Hematopoietic multipotent progenitor cell treated with erythropoietin and hydrocortisone succinate and interleukin-3 and kit ligand, for 15 days (in vitro differentiated cells): ENCODE measurements at places on chromosomes 5 and 9.

- DNase-seq: no peak
These were observed 303.2 kb upstream of the GRAMD2B start for GRCh38 chr5:126119887-126120442.

- no peak for DNase-seq
These were observed 491.5 kb upstream of the TUSC1 start for GRCh38 chr9:26169708-26170107.

GRCh38 chr9:127033789-127034188, 88.6 kb downstream of the ANGPTL2 start:
- no peak for DNase-seq

DNA sequence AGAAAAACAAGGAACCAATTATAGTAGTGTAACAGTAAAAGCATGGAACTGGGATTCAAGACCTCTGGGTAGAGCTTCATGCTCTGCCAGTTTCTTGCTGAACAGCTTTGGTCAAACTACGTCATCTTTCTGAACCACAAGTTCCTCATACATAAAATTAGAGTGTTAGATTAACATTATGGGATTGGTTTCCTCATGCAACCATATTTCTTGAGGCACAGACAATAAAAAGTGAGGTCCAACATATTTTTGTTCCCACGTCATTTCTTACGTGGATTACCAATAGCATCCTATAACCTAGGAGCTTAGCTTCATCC, 354.8 kb downstream of the TMEM232 start:
- DNase-seq: no peak

GRCh38 chr5:149712439-149713147, 17.5 kb upstream of the PPARGC1B start:
- DNase-seq: no peak

- DNase-seq: no peak
These were observed 540.2 kb downstream of the CSNK1G3 start for GRCh38 chr5:124052201-124052600.

DNA sequence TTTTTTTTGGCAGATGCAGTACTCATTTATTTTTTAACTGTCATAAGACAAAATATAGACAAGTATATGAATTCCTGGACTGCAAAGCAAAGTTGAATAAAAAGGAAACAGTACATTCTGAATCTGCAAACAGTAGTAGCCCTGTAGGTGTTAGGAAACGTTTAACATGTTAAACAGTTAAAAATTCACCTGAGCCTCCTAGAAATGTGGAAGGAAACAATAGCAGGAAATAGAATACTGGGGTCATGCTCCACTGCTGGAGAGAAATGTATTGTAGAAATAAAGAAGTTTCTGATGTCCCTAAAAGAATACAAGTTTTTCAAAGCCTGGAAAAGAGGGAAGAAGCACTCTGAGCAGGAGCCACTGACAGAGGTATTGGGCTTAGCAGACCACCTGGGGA, 866.0 kb downstream of the PTPRD start:
- DNase-seq: no peak

GRCh38 chr9:26391036-26391435, 501.6 kb downstream of the CAAP1 start:
- DNase-seq: no peak

- no peak for DNase-seq
These were observed 28.4 kb downstream of the SV2C start for GRCh38 chr5:76111477-76112174.

- no peak for DNase-seq
These were observed 86.1 kb upstream of the LRRTM2 start for GRCh38 chr5:138961221-138961620.

DNA sequence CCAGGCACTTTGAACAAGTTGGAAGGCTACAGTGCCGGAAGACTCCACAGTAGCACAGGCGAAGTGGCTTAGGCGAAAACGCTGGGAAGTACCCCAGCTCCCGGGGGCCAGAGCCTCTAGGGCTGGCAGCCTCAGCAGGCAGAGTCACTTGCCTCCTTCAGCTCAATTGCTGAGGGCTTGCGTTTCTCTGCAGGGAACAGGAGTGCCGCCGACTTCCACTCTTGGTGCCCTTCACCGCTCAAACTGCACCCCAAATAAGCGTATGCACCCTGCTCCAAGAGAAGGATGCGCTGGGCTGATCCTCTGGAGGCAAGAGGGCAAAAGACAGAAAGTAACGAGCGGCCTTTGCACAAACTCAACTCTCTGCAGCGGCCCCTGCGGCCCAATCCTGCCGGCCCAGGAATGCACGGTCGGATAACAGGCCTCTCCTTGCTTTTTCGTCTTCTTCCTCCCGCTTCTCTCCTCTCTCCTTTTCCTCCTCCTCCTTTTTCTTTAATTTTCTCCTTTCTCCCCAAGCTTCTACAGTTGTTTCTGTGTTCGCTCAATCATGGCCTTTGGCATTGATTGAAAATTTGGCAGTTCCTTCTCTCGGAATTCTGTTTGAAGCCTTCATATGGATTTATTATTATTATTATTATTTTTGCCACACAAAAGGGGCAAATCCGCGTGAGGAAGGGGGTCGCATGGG, 1.1 kb upstream of the S1PR3 start:
- DNase-seq: no peak

GRCh38 chr5:150778088-150778516, 455 bp upstream of the SMIM3 start:
- DNase-seq: no peak

DNA sequence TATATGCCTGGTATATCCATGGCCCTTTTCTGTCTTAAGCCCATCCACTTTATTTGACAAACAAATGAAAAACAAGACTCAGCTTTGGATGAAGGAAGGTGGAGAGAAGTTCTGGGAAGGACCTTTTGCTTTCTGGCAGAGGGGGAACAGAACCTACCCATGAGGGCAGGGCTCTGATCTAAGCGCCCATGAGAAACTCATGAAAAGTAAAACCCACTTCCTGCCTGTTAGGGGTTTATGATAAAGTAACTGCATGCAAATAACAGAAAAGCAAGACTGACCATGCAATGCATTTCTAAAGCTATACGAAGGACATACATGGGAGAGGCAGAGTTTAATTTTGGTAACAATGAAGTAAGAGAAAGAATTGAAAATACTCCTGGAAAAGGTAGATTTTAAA, 181.9 kb upstream of the ADRA1B start:
- DNase-seq: no peak

- DNase-seq: no peak
These were observed 95.3 kb downstream of the PRELID2 start for GRCh38 chr5:145739843-145740242.

DNA sequence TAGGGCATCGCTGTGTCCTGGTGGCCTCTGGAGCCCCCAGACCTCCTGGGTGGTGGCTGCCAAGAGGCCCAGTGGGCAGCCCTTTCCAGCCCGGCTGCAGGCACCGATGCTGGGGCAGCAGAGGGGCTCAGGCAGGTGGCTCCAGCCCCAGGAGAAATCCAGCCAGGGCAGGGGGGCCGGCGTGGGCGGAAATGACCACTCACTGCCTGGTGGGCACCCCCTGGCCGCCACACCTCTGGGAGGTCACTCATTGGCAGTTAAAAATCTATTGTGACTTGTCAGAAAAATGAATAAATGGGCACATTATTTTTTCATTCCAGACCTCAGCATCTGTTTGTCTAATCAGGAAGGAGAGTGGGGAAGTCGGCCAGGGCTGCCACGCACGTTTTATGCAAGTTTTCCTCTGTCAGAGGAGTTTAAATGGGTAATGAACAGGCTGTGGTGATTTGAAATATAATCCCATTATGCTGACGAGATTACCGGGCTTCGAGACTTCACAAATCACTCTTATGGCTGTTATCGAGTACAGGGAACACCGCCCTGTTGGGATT, 171.9 kb downstream of the GAPVD1 start:
- DNase-seq: no peak

DNA sequence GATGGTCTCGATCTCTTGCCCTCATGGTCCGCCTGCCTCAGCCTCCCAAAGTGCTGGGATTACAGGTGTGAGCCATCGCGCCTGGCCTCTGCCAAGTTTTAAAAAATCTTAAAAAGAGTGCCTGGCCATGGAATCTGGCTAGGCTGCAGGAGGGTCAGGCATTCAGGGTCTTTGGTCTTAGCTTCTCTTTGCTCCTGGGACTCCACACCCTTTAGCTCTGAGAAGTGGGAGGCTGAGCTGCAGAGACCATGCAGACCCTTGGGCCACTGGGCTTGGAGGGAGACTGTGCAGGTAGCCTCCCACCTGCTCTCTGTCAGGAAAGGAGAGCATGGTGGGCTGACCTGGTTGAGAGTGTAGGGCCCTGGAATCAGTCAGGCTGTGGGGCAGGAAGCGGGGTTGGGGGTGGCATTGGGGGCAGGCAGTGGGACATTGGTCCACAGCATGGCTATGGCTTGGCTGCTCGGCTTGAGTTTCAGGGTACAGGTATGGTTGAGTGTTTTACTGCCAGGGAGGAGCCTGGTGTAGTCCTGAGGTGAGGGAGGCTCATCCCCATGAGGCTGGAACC, 20.8 kb downstream of the PHF2 start:
- DNase-seq: no peak

- no peak for DNase-seq
These were observed 12.2 kb downstream of the AKNA start for GRCh38 chr9:114375386-114376175.

GRCh38 chr5:93909356-93909755, 168.0 kb upstream of the POU5F2 start:
- no peak for DNase-seq

DNA sequence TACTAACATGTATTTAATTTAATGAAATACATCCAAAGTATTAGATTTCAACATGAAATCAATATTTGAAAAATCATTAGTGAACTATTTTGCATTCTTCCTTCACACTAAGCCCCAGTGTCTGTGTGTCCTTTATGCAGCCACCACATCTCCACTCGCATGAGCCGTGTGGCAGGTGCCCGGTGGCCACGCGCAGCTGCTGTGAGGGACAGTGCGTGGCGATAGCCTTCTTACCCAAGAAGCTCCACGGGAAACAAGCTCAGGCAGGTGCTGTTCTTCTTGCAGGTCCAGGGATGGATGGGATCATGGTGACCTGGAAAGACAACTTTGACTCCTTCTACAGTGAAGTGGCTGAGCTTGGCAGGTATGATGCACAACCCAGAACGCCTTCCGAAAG, 79.3 kb upstream of the OTULINL start:
- no peak for DNase-seq

DNA sequence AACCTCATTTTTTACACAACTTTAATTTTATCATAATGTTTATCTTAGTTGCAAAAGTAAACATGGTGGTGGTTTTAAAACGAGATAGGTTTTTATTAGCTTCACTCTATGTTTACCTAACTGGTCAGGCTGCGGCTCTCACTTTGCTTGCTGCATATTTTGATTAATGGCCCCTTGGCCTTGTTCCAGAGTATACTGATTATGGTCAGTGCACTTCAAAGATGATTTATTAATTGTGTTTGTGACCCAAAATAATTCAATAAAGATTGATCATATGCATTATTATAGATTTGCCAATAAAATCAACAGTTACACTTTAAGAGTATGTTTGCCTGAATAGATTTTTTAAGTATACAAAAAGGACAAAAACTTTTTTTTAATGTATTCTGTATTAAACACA, 188.0 kb downstream of the XRCC4 start:
- no peak for DNase-seq

- DNase-seq: no peak
These were observed 13.1 kb downstream of the ADAMTS6 start for GRCh38 chr5:65468633-65469032.

DNA sequence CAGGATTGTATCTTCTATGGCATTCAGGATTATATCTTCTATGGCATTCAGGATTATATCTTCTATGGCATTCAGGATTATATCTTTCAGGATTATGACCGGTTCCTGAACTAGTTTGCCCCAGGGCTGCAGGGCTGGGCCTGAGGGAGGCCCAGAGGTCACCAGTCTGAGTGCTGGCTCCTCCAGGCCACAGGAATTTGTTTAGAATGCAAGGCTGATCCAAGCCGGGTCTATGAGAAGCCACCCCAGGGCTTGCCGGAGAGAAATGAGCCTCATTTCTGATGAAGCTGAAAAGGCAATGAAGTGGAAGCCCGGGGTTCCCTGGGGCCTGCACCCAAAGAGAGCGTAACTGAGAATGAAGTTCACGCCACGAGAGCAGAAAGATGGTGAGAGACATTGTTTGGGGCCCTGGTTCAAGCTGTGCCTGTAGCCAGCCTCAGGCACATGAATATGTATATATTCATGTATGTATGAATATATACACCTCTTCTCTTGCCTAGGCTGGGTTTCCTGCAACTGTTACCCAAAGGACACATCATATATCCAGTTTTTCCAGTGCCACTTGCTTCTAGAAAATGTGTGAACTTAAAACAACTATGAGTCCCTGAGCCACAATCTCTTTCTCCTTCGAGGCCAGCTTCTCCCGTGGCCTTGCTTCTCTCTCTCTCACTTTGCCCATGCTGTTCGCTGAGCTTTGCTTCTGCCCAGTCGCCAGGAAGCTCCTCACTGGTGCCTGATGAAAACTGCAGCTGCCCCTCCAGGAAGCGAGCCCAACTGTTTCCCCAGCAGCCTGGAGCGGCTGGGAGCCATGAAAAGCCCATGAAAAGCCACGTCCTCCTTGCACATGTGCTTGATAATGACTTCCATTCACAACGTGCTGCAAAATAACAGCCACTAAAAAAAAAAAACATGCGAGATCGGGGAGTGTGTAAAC, 62.3 kb downstream of the GTF3C4 start:
- no peak for DNase-seq

DNA sequence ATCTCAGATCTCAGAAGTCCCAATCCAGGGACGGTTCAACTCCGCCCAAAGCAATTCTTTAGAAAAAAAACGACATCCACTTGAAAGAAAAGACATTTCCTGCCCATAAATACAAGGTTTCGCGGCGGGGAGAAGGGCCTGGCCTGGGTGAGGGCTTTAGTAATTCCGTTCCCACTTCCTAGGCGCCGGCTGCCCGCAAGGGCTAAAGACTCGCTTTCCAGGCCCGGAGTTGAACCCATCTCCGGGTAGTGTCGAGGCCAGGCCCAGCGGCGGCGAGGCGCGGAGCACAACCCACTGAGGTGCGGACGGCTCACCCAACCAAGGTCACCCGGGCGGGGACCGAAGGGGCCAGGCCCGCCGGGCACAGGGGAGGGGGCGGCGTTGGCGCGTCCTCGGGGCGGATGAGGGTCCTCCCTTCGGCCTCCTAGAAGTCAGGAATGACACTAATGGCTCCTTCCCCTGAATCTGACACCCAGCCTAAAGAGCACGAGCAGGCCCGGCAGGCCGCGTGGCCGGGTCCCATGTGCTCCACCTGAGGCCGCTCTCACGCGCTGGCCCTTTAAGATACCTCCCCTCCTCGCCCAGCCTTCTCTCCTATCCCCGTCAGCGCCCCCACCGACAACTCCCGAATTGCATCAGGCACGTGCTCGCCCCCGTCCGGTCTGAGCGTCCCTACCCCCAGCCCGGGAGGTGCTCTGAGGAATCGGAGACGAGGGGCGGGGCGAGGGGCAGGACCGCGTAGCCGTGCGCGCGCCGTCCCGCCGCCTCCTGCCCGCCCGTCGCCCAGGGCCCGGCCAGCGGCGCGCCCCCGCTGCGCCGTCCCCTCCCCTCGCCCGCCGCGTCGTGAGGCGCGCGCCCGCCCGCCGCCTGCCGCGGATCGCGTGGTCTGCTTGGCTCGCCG, 467 bp upstream of the LARP1 start:
- DNase-seq: peak; percentile 98

DNA sequence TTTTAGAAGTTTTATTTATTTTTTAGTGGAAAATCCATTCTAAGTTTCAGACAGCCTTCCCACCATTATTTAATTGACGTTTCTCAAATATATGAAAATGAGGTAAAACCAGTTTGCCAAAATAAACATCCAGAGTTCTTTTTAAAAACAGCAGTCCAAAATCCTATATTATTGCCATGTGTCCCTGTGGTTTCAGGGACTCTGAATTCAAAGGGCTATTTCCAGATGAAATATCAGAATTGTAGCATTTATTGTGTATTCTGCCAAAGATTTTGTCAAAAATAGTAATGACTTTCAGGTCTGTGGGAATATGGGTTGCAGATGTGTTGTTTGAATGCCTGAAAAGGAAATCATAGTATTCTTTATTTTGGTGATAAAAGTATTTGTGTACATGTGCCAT, 41.6 kb downstream of the XRCC4 start:
- no peak for DNase-seq
